ENCODE measurements at places on chromosomes 2 and 18. TPM values are rescaled to one million over a fixed set of nuclear protein-coding genes. Genes with fewer than 3 reads are reported as not detected.

The EFHD1 gene
- 1.9 TPM for total RNA-seq

The SPATA3 gene
- total RNA-seq: not detected

The ARHGAP25 gene
- total RNA-seq: 12.1 TPM

The AQP4 gene
- not detected for total RNA-seq

The SPP2 gene
- not detected for total RNA-seq

The FOXD4L1 gene
- not detected for total RNA-seq

Measured in Peyer's patch (tissue), 4 donors.